ENCODE measurements at places on chromosomes 12 and 14. TPM values are rescaled to one million over a fixed set of nuclear protein-coding genes. Genes with fewer than 3 reads are reported as not detected.

- DNase-seq = peak; percentile 70
Observed at GRCh38 chr12:121767525-121768016, 25.9 kb downstream of the RHOF start.

- no peak for DNase-seq
Observed at GRCh38 chr12:44717612-44718011, 158.5 kb downstream of the NELL2 start.

DNA sequence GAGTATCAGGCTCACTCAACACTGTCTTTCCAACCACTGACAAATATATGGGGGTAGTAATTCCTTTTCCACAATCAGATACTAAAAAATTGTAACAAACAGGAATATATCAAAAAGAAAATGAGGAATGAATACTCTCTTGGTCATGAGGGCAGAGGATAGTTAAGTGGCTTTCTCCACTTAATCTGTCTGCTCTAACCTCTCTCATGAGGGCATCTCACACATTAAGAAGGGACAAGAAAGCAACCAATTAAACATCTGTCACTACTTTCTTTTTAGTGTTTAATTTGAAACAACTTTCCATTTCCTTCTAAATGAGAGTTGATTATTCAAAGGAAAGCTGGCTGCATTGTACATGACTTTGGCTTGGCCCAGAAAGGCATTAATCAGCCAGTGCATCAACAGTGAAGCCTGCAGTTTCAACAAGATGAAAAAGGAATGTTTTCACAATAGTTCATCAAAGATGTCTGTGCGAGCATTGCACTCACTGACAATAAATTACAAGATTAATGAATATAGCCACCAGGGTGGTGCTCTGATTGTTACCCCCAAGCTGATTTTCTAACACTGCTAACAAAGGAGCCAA lies 142.0 kb downstream of the SEC23A start:
- DNase-seq = no peak

The PLBD1 gene
- total RNA-seq = 22.0 TPM

DNA sequence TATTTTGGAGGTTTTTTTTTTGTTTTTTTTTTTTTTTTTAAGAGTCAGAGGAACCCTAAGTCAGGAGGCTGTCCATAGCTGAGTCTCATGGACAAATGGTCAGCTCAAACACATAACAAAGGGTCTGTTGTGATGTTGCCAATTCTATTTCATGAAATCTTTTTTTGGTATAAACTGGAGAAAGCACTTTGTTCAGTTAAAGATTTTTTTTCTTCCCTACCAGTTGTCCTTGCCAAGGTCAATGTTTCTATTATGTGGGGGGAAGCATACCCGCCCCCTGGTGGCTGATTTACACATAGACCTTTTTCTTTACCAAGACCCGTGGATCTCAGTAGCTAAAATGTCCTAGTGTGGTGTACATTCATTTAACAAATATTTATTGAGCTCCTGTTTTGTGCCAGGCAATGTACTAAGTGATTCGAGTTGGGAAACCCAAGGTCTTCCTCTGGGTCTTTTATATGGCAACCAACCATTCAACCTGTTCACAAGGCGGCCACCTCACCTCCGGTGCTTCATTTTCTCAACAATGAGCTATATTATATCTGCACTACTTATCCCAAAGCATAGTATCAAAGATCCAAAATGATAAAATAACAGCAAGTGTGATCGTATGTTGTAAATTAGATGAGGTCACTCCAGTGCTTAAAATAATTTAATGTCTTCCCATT lies 214.5 kb downstream of the PAH start:
- DNase-seq = peak; percentile 38

- DNase-seq = peak; percentile 53
Observed at GRCh38 chr12:49187184-49187583, 1.7 kb downstream of the TUBA1A start.

The LYZ gene
- 23.1 TPM for total RNA-seq

- DNase-seq = no peak
Observed at GRCh38 chr14:68094752-68095151, 275.2 kb downstream of the RAD51B start.

DNA sequence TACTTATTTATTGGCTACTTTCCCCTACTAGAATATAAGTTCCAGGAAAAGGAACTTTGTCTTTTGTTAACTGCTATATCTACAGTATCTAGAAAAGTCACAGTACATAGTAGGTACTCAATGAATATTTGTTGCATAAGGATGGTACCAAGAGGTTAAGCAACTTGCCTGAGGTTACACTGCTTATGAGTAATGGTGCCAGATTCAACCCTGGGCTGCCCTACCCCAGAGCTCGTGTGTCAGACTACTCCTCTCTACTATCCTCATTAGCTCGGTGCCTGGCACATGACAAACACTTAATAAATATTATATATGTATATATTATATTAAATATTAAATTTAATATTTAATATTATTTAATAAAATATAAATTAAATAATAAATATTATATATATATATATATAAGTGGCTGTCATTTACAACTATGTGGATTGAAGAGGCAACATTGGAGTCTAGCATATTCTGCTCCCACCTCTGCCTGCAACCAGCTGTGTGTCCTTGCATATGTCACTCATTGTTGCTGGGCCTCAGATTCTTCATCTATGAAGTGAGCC lies 25.4 kb downstream of the UTP20 start:
- DNase-seq = no peak

- no peak for DNase-seq
Observed at GRCh38 chr12:98983647-98984046, 338.6 kb downstream of the APAF1 start.

DNA sequence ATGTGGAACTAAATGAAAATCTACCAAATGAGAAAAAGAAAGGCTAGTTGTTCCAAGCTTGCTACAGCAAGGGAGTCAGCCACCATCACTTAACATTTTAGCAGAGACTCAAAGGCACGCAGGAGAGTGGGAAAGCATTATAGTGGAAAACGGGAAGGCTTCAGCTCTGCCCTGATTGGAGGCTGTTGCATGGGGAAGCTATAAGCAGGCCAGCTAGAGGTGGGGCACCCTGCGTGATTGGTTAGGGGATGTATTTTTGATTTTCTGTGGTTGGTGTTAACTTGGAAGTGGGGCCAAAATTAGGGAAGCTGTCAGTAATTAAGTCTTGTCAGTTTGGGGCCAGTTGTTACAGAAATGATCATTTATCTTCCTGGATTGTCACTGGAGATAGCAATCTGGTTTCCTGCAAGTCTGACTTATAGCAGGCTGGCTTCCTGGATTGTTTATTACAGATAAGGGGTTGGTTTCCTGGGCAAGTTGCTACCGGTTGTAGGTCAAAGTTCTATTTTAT lies 93.9 kb downstream of the FAR2 start:
- no peak for DNase-seq

DNA sequence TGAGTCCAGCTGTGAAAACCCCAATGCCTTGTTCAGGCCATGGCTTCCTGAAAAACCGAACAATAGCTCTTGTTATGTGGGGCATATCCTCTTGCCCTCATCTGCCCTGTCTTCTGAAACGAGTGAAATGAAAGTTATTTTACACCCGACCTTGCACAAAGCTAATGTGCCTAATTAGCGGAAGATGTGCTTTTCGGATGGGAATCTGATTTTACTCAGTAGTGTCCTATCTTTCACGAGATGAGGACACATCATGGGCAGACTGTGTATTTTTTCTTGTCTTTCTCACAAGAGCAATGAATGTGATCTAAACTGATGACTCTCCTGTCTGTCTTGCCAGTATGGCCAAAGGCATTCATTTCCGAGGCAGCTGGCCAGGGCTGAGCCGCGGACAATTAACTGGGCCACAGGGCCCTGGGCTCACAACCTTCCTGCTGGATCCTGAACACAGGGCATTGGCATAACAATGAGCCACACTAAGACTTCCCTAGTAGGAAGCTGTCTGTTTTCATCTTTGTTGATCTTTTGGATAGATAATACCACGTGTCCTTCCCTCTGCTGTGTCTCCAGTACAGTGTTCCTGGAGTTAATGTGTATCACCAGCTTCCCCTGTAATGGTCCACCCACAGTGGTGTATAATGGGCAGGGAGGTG lies 86.0 kb upstream of the HIF1A start:
- DNase-seq = no peak

The STYK1 gene
- not detected for total RNA-seq

DNA sequence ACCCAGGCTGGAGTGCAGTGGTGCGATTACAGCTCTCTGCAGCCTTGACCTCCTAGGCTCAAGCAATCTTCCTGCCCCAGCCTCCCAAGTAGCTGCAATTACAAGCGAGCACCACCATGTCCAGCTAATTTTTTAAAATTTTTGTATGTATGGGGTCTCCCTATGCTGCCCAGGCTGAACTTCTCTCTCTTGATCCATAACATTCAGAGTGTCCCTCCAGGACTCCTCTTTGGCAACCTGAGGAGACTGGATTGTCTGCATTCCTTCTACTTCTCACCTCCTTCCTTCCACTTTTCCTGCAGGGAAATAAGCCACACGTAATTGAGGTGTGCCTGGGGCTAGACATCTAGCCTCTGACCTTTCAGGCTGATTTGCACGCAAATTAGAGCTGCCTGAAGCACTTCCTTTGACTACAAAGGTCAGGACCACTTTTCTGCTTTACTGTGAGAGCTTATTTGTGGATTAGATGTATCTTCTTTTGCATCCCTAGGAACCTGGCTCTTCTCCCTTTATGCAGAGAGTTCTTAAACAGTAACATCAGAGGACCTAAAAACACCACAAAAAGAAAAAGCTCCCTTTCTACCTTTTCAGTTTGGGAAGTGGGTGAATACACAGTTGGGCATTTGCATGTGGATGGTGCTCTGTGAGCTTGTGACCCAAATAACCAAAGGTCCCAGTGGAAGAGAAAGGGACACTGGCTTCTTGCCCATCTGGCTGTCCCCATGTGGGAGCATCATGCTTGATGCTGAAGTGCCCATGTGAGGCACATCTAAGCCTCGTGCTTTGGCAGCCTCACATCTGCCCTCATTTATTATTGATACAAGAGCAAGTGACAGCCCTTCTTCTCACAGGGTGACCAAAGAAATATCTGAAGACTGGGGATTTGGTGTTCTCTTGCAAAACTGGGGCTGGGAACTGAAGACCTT lies 33.5 kb downstream of the PYGL start:
- no peak for DNase-seq

GRCh38 chr14:34883954-34884353 lies 8.8 kb upstream of the BAZ1A start:
- no peak for DNase-seq

The TPH2 gene
- total RNA-seq = not detected

The TAS2R13 gene
- 0.41 TPM for total RNA-seq

The RNASE7 gene
- total RNA-seq = not detected

The CLEC6A gene
- not detected for total RNA-seq

DNA sequence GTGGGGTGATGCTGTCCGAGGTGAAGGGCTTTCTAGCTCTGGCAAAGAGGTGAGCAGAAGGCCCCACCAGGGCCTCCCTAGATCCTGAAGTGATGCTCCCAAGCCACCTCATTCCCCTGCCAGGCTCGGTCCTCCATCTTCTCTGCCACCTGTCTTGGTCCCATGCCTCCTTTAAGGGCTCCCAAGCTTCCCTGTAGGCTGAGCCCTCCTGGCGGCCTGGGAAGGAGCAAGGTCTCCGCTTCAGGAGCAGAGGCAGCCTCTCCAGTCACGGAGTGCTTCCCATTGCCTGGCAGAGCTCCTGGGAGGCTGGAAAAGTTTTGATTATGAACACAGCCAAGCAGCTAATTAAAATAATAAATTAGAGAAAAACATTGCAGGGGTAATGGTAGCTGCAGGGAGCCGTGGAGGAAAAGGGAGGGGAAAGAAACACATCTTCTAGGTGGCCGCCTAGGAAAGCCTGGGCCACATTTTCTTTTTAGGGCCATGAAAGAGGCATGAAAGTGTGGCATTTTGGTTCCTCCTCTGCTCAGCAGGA lies 160.0 kb upstream of the PRMT8 start:
- DNase-seq = no peak

The SALL2 gene
- total RNA-seq = 3.3 TPM

The GPR84 gene
- total RNA-seq = 0.55 TPM

DNA sequence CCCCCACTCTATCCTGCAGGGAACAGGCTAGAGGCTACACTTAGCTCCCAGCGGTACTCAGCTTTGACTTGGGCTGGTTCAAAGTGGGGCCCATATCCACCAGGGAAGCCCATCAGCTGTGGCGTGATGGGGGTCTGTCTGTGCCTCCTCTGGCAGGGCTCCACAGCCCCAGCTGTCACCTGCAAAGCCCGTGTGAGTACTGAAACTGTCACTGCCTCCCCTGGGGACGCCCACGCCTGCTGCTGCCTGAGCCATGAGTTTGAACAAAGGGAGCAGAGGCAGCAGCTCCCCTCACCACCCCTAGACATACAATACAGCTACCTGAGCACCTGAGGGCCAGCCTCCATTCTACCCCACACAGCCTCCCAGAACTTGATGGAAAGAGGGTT lies 5.0 kb downstream of the REM2 start:
- no peak for DNase-seq

The RPL10L gene
- not detected for total RNA-seq

- DNase-seq = no peak
Observed at GRCh38 chr14:34781242-34781641, 66.8 kb upstream of the CFL2 start.

DNA sequence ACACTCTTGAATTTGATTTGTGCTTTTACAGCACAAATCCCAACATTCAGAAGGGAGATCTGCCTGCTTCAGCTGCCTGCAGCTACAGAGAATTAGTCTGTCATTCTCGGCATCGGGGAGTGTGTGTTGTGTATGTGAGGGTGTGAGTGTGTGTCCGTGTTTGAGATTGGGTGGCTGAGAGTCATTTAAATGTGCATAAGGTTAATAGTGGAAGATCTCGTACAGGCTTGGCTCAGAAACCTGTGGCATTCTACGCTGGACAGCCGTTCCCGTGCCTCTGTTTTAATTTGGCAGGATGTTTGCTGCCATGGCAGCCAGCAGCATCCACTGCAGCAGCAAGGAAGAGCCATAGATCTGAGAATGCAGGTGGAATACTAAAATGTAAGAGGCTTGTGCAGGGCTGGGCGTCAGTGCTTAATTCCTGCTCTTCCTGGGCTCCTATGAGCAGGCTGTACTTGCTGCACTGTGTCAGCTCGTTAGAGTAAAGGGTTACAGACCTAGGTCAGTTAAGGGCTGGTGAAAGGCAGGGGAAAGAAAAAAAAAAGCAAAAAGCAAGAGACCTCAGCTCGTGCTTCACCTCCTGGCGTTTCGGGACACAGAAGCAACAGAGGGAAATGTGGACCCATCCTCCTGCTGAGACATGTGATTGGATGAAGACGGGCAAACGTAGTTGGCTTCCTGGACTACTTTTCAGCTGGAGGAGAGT lies 205.4 kb downstream of the NAV3 start:
- no peak for DNase-seq

The OSGEP gene
- 23.5 TPM for total RNA-seq

DNA sequence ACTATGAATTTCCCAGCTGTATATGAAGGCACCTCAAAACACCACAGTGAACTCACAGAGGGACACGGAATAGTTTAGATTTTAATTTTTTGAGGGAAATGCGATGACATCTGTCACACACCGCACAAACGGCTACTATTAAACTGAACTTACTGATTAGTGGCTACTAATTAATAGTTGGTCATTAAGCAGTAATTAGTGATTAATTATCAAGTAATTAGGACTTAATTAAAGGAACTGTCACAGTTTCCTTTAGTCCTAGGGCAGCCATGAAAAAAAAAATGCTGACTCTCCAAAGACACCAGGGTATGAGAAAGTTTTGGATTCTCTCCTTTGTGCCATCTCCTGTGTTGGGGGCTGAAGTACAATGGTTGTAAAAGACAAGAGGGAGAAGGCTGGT lies 2.9 kb downstream of the OAS1 start:
- DNase-seq = no peak

- DNase-seq = no peak
Observed at GRCh38 chr12:53061404-53062010, 11.6 kb downstream of the TNS2 start.

GRCh38 chr14:103091041-103091882 lies 3.3 kb upstream of the EXOC3L4 start:
- DNase-seq = peak; percentile 66

The PLBD2 gene
- 47.5 TPM for total RNA-seq

The ERBB3 gene
- total RNA-seq = 5.2 TPM

The STRAP gene
- 96.4 TPM for total RNA-seq
